ENCODE measurements at places on chromosomes 6 and 20. TPM values are rescaled to one million over a fixed set of nuclear protein-coding genes. Genes with fewer than 3 reads are reported as not detected.

Gene ZBTB46
- total RNA-seq, result 4.2 TPM

Gene SCRT2
- total RNA-seq, result not detected

Gene ARFGEF3
- total RNA-seq, result 0.95 TPM

Gene WFDC5
- total RNA-seq, result 3.2 TPM

Gene AGPAT4
- 4.6 TPM for total RNA-seq

Gene CCDC170
- not detected for total RNA-seq

Gene BEND6
- total RNA-seq, result not detected

DNA sequence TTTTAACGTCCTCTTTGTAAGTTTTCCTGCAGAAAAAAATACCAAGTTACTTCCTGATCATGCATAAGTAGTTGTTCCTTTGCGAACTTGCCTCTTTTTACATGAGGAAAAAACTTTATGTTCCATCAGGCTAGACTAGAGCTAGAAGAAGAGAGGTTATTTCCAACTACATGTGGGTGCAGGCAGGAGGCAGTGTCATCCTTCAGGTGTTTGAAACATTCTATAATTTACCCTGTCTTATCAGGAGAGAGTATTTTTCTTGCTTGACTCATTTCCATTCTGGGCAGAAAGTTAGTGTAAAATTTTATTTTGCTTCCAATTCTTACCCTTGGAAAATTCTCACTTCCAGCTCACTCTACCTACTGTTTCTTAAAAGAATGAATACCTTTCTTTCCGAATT, 28.5 kb upstream of the EPHA7 start:
- H3K4me1 ChIP-seq, result no peaks in the 10 kb centered on the region
- H3K36me3 ChIP-seq, result no peaks in the 10 kb centered on the region
- no peaks in the 10 kb centered on the region for H3K27me3 ChIP-seq
- DNase-seq, result no peak

- no peak overlapping the region for H3K4me3 ChIP-seq
- H3K27me3 ChIP-seq, result no peaks in the 10 kb centered on the region
- H3K4me1 ChIP-seq, result no peaks in the 10 kb centered on the region
- H3K27ac ChIP-seq, result no peak overlapping the region
- no peak for DNase-seq
Observed at GRCh38 chr6:39451831-39452230, 129.3 kb upstream of the KCNK16 start.

DNA sequence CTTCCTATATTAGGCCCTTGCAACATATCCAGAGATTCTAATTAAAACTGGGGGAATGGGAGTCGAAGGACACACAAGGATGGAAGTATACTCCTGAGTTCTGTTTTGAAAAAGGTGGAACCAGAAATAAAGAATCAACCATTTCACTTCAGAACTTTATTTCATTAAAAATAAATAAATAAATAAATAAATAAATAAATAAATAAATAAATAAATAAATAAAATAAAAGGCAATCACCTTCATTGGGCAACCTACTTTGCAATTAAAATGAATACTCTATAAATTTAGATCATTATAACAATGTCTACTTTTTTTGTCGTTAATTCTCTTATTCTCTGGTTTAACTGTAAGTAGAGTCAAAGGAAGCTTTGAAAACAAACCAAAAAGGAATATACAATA, 25.6 kb downstream of the GPR63 start:
- H3K4me3 ChIP-seq, result no peak overlapping the region
- no peaks in the 10 kb centered on the region for H3K4me1 ChIP-seq
- no peak overlapping the region for H3K27ac ChIP-seq
- H3K36me3 ChIP-seq, result no peaks in the 10 kb centered on the region
- H3K27me3 ChIP-seq, result no peaks in the 10 kb centered on the region
- DNase-seq, result no peak

DNA sequence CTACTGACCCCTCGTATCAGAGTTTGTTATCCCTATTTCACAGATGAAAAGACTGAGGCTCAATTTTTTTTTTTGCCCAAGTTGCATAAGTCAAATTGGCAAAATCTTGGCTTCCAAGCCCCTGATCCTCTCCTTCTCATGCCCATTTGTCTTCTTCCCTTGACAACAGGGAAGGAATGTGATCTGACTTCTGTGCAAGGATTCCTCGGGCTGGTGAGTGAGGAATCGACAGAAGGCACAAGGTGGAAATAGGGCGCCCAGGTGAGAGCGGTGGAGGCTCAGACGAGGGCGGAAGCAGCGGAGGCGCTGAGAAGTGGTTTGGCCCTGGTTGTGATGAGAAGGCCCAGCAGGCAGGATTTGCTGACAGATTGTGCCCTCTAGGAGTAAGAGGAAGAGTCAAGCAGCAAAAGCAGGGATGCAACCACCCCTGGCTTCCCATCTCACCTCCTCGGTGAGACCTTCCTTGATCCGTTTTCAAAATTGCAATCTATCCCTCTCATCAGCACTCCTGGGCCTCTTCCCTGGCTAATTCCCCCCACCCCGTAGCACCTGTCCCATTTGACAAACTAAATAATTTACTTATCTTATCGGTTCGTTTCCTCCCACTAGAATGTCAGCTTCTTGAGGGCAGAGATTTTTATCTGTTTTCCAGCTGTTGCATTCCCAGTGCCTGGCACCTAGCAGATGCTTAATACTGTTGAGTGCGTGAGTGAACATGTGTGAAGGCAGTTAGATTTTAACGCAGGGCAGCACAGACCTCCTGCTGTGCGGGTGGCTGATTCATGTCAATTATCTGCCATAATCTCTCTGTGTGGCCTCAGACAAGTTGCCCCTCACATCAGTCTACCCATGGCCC, 3.7 kb upstream of the SIRPA start:
- no peak for DNase-seq
- no peaks in the 10 kb centered on the region for H3K36me3 ChIP-seq
- H3K27me3 ChIP-seq, result no peaks in the 10 kb centered on the region
- H3K27ac ChIP-seq, result no peak overlapping the region
- H3K4me1 ChIP-seq, result peaks cover 33% of the 10 kb centered on the region

GRCh38 chr6:55675941-55676340, 96.9 kb upstream of the HMGCLL1 start:
- no peaks in the 10 kb centered on the region for H3K27me3 ChIP-seq
- H3K36me3 ChIP-seq, result no peaks in the 10 kb centered on the region
- no peak for DNase-seq

DNA sequence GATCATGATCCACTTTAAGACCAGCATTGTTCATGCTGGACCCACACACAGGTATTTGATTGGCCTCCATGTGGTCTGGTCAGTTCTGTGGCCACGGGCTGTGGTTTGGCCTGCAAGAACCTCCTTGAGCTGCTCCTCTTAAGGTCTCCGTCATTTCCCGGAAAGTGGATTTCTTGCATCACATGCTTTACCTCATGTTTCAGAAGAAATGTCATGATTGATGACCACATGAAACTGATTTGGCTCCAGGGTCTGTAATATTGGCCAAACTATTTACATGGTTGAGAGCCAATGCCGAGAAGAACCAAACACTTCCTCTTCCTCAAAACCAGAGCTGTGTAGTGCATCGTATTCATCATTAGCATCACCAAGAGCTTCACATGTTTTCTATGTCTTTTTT, 13.2 kb upstream of the RSPH3 start:
- no peak overlapping the region for H3K27ac ChIP-seq
- no peak overlapping the region for H3K4me3 ChIP-seq
- no peaks in the 10 kb centered on the region for H3K36me3 ChIP-seq
- no peaks in the 10 kb centered on the region for H3K27me3 ChIP-seq

DNA sequence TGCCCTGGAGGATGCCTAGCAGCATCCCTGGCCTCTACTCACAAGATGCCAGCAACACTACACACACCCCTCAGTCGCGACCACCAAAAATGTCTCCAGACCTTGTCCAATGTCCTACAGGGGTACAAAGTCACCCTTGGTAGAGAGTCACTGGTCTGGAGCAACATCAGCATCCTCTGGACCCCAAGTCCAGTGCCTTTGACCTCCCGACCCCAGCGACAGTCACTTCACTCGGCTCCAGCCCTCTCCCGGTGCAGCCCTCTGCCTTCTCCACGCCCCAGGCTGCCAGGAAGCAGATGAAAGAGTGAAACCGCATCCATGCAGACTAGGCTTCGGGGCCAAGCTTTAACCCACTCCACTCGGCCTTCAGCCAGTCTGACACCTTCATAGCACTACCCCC, 92.0 kb upstream of the SRSF6 start:
- no peak overlapping the region for H3K4me3 ChIP-seq
- no peak overlapping the region for H3K27ac ChIP-seq
- DNase-seq, result no peak
- H3K27me3 ChIP-seq, result peaks cover 28% of the 10 kb centered on the region
- H3K36me3 ChIP-seq, result no peaks in the 10 kb centered on the region

GRCh38 chr6:53236241-53236640, 87.6 kb upstream of the GCM1 start:
- no peak overlapping the region for H3K4me3 ChIP-seq
- no peaks in the 10 kb centered on the region for H3K36me3 ChIP-seq
- DNase-seq, result no peak

GRCh38 chr20:33859157-33859695, 48.1 kb downstream of the CHMP4B start:
- no peaks in the 10 kb centered on the region for H3K27me3 ChIP-seq
- H3K36me3 ChIP-seq, result peaks cover 37% of the 10 kb centered on the region
- no peak overlapping the region for H3K4me3 ChIP-seq
- H3K27ac ChIP-seq, result no peak overlapping the region
- H3K4me1 ChIP-seq, result peaks cover 11% of the 10 kb centered on the region

DNA sequence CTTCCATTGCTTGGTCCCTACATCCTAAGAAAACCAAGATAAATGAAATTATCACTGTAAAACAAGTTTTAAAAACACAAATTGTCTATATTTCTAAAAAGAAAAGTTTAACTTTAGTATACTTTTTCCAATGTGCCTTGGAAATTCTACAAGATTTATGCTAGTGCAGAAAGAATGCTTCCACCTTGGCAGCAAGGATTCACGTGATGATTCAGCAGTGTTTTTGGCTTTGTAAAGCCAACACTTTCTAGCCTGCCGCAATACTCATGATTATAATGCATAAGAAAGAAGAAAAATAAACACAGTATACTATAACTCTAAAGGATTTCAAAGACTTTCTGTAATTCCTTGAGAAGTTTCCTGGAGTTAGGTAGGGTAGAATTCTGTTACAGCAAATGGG, 442.7 kb downstream of the TENT5A start:
- no peak for DNase-seq
- H3K4me1 ChIP-seq, result no peaks in the 10 kb centered on the region
- H3K27ac ChIP-seq, result no peak overlapping the region
- H3K27me3 ChIP-seq, result no peaks in the 10 kb centered on the region
- no peak overlapping the region for H3K4me3 ChIP-seq

- H3K36me3 ChIP-seq, result no peaks in the 10 kb centered on the region
- peak overlapping the region; percentile 5 for H3K27ac ChIP-seq
- H3K4me3 ChIP-seq, result no peak overlapping the region
- no peak for DNase-seq
Observed at GRCh38 chr6:16765235-16765634, 4.0 kb upstream of the ATXN1 start.

DNA sequence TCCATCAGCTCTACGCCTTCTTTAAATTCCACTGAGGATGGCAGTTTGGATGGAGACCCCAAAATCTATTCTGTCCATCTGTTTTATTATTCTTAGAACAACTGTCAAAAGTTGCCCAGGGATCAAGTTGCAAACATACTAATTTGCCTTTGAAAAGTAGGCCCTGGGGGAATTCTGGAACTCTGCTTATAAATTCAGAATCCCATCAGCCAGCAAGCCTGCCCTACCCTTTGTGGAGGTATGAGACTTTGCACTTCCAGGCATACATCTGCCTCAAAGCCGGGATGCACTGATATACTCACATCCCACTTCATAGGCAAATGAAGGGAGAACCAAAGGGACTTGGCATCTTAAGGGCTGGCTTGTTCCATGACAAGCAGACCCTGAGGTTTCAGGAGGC, 93.6 kb downstream of the INSM1 start:
- H3K27me3 ChIP-seq, result no peaks in the 10 kb centered on the region
- H3K36me3 ChIP-seq, result peaks cover 40% of the 10 kb centered on the region
- no peak for DNase-seq
- H3K4me1 ChIP-seq, result no peaks in the 10 kb centered on the region

- H3K27ac ChIP-seq, result no peak overlapping the region
- H3K27me3 ChIP-seq, result no peaks in the 10 kb centered on the region
- DNase-seq, result no peak
- H3K4me3 ChIP-seq, result no peak overlapping the region
- H3K36me3 ChIP-seq, result no peaks in the 10 kb centered on the region
Observed at GRCh38 chr20:34693414-34693813, 10.7 kb upstream of the TP53INP2 start.

DNA sequence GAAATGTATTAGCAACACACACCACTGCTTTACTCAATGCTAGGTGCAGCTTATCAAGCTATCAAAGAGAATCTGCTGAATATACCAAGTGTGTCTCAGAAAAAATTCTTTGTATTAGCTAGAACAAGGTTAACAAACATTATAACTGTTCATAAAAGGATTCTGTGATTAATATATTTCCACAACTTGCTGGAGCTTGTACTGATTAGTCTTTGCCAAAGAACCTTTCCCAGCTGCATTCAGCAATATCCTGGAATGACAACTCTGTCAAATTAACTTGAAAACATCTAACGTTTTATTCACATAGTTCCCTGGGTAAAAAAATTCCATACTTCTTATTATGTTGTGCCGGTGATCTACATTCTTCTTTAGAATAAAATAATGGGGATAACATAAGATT, 252.7 kb downstream of the FOXC1 start:
- no peaks in the 10 kb centered on the region for H3K4me1 ChIP-seq
- H3K27me3 ChIP-seq, result no peaks in the 10 kb centered on the region
- no peak overlapping the region for H3K4me3 ChIP-seq

- H3K27ac ChIP-seq, result no peak overlapping the region
- H3K4me3 ChIP-seq, result no peak overlapping the region
- no peak for DNase-seq
- no peaks in the 10 kb centered on the region for H3K4me1 ChIP-seq
Observed at GRCh38 chr6:143803769-143804568, 39.2 kb upstream of the LTV1 start.

GRCh38 chr20:57161478-57162361, 104.7 kb downstream of the BMP7 start:
- DNase-seq, result no peak
- no peaks in the 10 kb centered on the region for H3K27me3 ChIP-seq
- H3K4me1 ChIP-seq, result no peaks in the 10 kb centered on the region
- H3K27ac ChIP-seq, result no peak overlapping the region
- no peak overlapping the region for H3K4me3 ChIP-seq
- H3K36me3 ChIP-seq, result no peaks in the 10 kb centered on the region

GRCh38 chr6:84772428-84773132, 8.2 kb upstream of the TBX18 start:
- H3K27me3 ChIP-seq, result peaks cover 53% of the 10 kb centered on the region
- DNase-seq, result no peak
- peaks cover 20% of the 10 kb centered on the region for H3K4me1 ChIP-seq
- no peaks in the 10 kb centered on the region for H3K36me3 ChIP-seq

All from esophagus squamous epithelium (tissue), 5 donors.